CD8-positive, alpha-beta memory T cell (primary cell): ENCODE measurements at places on chromosomes 5 and 9. TPM values are rescaled to one million over a fixed set of nuclear protein-coding genes. Genes with fewer than 3 reads are reported as not detected.

The SHISAL2B gene
- total RNA-seq: not detected

- DNase-seq: no peak
These were observed 10.6 kb downstream of the AFAP1L1 start for GRCh38 chr5:149282027-149282965.

DNA sequence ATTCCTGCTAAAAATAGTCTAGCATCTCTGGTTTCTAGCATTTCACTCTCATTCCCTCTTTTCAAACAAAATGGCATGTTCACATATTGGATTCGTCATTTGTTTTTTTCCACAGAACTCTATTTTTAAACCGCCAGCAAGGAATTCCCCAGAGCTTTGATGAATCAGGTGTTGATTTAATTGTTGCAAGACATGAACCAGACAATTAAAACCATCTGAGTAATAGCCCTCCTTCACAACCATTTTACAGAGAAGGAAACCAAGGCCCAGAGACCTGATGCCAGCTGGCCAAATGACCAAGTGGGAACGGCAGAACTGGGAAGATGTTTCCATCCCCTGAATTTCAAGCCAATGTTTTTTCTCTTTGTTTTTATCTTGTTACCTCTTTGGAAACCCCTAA is 167.0 kb downstream of the CAAP1 start:
- no peak for DNase-seq

GRCh38 chr5:136020383-136021015 is 8.3 kb upstream of the TGFBI start:
- no peak for DNase-seq

The FIBCD1 gene
- total RNA-seq: not detected

DNA sequence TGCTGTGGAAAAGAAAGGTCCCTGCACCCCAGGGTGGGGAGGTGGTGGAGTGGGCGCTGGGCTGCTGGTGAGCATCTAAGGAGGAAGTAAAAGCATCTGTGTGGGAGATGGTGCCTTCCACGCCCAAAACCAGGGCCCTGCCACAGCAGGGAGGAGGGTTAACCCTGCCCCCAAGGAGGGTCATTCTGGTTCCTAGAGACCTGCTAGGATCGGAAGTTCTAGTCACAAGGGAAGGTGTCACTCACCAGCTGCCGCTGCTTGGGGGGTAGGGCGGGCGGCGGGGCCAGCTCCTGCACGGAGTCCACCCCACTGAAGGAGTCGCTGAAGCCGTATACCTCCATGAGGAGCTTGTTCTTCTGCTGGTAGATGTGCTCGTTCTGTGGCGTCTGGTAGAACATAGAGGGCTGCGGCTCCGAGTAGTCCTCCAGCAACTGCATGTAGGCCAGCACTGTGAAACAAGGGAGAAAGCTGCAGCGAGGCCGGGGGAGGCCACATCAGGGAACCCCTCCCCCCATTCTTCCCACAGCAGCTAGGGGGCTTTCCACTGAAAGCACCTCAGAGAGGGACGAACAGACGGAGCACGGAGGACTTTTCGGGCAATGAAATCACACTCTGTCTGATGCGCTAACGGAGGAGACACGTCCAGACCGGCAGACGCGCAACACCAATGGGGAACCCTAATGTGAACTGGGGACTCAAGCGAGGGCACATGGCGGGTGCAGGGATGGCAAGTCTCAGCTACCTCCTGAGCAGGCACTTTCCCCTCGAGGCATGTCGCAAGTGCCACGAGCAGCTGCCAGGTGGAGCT is 76.4 kb downstream of the PRRT1B start:
- no peak for DNase-seq

GRCh38 chr5:158910782-158911692 is 188.7 kb downstream of the EBF1 start:
- no peak for DNase-seq

The NR2F1 gene
- not detected for total RNA-seq

GRCh38 chr9:76591256-76591950 is 132.4 kb downstream of the GCNT1 start:
- no peak for DNase-seq

The FRMD3 gene
- 0.62 TPM for total RNA-seq

The HMHB1 gene
- not detected for total RNA-seq

GRCh38 chr5:147784146-147784987 is 1.8 kb upstream of the JAKMIP2 start:
- no peak for DNase-seq

- no peak for DNase-seq
These were observed 1131.6 kb downstream of the DTWD2 start for GRCh38 chr5:117856713-117857112.

GRCh38 chr9:98248737-98249474 is 6.5 kb downstream of the TBC1D2 start:
- no peak for DNase-seq

DNA sequence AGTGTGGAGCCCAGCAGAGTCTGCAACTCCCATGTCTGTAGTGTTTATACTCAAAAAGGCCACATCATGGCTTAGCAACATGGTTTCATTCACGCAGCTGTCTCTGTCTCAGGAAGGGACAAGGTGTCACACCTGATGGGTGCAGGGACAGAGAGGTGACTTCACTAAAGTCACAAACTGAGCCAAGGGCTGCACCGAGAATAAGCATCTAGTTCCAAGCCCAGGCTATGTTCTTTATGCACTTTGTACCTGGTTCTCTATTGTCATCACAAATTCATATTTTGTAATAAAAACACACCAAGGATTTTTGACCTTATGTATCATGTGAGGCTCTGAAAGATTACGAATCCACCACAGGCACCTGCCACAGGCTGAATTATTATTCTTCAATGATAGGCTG is 64.9 kb upstream of the STK32A start:
- DNase-seq: no peak

GRCh38 chr9:71909887-71910649 is 925 bp downstream of the ABHD17B start:
- DNase-seq: peak; percentile 11

GRCh38 chr5:98763001-98763630 is 10.3 kb upstream of the RGMB start:
- no peak for DNase-seq

The CDC23 gene
- total RNA-seq: 48.7 TPM

The NRG2 gene
- total RNA-seq: 0.18 TPM

DNA sequence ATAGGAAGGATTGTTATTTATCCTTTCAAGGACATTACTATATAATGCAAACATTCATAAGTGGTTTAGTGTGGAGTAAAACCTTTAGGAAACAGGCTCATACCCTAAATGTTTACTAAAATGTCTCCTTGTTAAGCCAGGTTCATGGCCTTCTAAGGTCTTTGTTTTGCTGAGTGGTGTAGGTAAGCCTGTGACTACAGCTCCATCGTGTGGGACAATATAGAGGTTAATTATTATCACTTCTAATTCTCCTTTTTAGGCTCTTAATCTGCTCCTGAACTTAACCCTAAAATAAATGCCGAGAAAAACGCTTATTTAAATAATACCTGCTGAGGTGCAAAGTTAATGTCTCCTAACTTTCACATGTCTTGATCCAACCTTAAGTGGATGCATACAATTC is 43.8 kb downstream of the SPINK5 start:
- DNase-seq: no peak

DNA sequence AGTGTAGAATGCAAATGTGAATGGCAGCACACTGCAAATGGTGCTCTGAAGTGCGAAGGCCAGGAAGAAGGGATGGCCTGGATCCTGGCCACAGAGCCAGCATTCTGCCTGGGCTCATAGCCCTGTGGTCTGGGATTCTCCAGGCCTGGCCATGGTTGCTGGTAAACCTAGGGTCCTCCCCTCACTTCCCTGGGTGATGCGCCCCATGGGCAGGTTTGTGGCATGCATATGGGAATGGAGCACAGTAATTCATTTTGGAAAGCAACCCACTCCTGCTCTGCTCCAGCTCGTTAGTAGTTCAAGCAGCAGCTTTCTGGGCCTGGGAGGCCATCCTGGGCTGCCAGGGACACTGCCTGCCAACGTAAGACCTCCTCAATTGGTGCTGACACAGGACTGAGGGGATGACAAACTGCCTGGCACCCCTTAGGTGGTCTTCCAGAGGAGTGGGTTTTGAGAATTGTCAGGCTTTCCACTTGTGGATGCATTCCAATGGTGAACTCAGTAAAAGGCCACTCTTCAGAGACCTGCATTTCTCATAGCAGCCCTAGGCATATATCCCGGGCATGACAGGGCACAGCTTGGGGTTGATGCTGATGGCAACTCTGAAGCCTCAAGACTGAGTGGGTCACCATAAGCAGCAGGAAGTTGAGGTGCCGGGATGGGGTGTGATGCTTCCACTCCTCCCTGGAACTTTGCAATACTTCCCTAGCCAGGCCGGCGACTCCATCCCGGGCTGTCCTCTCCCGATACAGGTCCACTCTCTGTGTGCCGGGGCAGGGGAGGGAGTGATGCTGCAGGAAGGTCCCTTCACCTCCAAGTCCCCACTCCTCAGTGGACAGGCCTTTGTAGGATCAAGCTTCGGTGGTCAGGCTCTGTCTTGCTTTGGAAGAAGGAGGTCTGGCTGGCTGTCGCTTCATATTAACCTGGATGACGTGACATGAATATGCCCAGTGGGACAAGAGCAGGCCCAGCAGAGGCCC is 1.2 kb upstream of the SLC25A48 start:
- DNase-seq: no peak

GRCh38 chr5:169649486-169649885 is 12.4 kb downstream of the DOCK2 start:
- DNase-seq: peak; percentile 15

The PCDHB5 gene
- not detected for total RNA-seq

DNA sequence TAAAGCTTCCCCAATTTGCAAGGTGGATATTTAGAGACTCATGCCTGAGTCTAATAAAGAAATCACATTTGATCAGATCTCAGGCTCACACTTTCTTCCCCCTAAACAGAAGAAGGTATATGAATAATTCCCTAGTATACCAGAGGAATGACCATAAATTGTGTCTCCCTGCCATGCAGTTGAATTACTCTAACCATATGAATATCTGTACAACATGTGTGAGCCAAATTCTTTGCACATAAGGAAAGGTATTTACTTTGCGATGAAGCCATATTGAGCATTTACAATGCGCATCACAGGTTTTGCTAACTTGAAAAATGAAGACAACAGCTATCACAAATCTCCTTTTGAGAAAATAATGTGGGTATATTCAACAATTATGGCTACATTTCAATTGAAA is 479.4 kb downstream of the NR2F1-AS1 start:
- no peak for DNase-seq

DNA sequence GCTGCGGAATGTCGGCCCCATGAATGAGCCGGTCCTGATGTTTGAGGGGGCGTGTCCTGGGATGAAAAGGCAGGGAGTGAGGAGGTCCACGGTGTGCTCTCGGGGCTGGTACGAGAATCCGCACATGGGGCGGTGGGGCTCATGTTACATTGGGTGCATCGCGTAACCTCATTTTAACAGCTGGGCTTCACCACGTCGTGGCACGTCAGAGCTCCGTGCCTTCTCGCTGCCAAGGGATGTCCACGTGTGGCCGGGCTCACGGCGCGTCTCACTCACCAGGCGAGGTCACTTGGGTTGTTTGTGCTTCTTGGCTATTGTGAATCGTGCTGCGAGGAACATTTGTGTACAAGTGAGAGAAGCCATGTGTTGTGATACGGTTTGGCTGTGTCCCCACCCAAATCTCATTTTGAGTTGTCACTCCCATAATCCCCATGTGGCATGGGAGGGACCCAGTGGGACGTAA is 29.1 kb upstream of the IRX4 start:
- DNase-seq: no peak

DNA sequence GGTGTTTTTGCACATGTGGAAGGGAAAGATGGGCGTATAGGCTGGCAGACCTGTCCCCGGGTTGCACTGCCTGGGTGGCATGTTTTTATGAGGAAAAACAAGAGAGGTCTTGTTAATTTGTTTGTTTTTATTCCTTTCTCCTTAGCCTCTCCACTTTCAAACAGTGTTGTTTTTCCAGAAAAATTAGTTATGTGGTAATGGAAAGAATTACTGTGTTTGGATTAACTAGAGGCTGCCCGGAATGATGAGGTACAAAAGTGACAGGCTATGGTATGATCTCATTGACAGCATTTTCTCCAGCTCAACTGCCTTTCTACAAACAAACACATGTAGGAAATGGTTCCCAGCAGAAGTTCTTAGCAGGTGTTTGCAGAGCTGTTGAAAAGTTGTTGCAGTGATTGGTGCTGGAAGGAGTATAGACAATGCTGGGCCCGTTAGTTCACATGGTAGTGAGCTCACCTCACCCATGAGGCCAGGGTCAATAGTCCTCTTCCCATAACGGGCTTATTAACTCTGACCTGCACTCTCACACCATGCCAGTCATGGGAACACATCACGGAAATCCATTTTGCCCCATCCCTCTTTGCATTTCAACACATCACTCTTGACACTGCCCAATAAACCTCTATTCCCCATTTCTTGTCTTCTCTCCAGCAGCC is 111.3 kb upstream of the SAP30L start:
- DNase-seq: no peak

DNA sequence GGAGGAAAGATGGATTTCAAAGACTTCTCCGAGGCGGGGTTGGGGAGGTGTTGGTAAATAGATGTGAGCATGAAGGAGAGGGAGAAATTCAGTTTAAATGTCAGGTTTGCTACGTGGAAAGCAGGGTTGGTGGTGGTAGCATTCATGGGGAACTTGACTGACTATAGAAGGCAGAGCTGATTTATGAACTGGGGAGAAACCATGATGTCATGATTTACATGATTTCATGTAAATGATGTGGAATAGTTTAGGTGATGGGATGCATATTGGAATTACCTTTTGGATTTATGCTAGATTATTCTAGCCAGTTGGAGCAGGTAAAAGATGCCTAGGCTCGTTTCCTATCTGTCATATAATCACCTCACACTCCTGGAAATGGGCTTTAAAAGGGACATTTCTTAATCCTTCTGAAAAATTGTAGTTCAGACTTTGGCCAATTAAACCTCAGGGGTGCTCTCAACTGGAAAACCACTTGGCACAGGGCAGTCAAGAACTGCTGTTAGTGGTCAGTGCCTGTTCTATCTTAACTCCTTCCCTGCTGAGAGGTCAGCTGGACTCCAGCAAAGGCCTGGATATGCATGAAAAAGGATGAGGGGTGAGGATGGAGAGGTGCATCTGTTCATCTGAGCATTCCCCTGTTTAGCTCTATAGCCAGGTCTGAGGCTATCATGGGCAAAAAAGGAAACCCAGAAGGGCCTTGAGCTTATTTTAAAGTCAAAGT is 50.1 kb upstream of the BASP1 start:
- DNase-seq: no peak

GRCh38 chr5:50655810-50656205 is 10.6 kb upstream of the PARP8 start:
- DNase-seq: no peak

DNA sequence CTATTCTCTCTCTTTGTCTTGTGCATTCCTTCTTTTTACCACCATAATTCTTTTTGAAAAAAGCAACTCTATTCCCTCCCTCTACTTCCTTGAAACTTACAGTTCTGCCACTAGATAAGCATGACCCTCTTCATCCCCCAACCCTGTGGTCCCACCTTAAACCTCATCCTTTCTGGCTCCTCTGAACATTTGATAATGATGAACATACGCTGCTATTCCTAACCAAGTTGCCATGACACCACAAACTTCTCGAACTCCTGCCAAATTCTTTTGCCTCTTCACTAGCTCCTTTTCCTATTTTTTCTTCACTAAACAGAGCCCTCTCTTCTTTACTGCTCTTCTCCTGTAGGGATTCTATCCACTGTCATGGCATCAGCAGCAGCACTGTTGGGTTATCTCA is 57.1 kb downstream of the MOCS2 start:
- DNase-seq: no peak

- no peak for DNase-seq
These were observed 23.2 kb upstream of the PITX1 start for GRCh38 chr5:135057233-135057632.
